ENCODE measurements at places on chromosomes 4 and X. TPM values are rescaled to one million over a fixed set of nuclear protein-coding genes. Genes with fewer than 3 reads are reported as not detected.

Gene GAGE12E
- total RNA-seq, result not detected

DNA sequence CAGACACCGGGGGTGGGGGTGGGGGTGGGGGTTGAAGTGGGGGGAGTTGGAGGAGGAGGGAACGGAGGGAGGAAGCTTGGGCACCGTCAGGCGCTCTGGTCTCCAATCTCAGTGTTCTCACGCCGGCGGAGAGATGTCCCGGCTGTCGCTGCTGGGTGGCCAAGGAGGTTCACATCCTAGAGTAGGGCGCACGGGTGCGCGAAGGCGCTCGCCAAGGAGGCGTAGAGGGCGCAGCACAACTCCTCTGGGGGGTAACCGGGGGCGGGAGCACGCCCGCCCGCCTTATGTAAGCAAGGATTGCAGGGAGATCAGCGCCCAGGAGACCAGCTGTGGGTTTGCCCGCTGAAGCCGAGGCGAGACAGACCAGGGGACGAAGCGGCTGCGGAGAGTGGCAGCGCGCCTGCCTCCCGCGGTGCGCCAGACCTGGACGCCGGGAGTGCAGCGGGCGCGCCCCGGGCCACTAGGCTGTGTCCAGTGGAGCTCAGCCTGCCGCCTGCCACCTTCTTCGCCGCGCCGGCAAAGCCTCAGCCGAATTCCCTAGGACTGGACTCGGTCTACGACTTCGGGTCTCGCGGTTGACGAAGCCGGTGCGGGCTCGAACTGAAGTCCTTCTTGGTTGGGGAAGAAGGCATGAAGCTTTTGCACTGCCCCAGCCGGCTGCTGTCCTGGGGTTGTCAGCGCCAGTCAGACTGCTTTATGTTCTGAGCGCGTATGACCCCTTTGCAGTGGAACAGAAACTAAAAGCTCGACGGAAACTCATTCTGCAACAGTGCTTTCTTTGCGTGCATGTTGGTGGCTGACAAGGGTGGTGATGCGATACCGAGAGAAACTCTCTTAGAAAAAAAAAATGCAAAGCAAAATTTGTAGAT, 707 bp upstream of the UNC5C start:
- peak overlapping the region; percentile 23 for H3K27ac ChIP-seq
- H3K4me1 ChIP-seq, result peaks cover 9% of the 10 kb centered on the region
- peak overlapping the region; percentile 68 for H3K4me3 ChIP-seq
- no peaks in the 10 kb centered on the region for H3K27me3 ChIP-seq

Gene ARFIP1
- 22.2 TPM for total RNA-seq

DNA sequence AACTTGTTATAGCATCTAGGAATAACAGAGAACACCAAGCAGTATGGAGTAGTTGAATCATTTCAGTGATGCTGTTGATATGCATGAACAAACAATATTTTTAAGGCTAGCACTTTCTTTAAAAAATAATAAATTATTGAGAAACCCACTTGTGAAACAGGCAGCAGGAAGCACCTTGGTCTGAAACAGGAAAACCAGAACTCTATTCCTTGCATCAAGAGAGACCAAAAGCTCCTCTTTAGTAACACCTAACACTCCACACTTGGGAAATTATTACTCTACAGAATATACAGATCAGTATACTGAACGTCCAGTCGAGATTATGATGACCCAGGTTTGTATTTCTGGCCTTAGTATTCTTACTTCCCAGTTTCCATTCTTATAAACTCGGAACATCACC, 129.0 kb downstream of the ARAP2 start:
- no peak overlapping the region for H3K27ac ChIP-seq
- H3K4me3 ChIP-seq, result no peak overlapping the region
- H3K27me3 ChIP-seq, result no peaks in the 10 kb centered on the region
- no peaks in the 10 kb centered on the region for H3K4me1 ChIP-seq
- DNase-seq, result no peak

Gene TCEAL5
- total RNA-seq, result not detected

- H3K36me3 ChIP-seq, result no peaks in the 10 kb centered on the region
- H3K4me1 ChIP-seq, result no peaks in the 10 kb centered on the region
- H3K27me3 ChIP-seq, result no peaks in the 10 kb centered on the region
- no peak overlapping the region for H3K4me3 ChIP-seq
- no peak overlapping the region for H3K27ac ChIP-seq
- no peak for DNase-seq
Observed at GRCh38 chr4:3407171-3407771, 34.5 kb upstream of the HGFAC start.

- peaks cover 2% of the 10 kb centered on the region for H3K36me3 ChIP-seq
- H3K4me3 ChIP-seq, result no peak overlapping the region
- DNase-seq, result no peak
- H3K27ac ChIP-seq, result no peak overlapping the region
- H3K27me3 ChIP-seq, result no peaks in the 10 kb centered on the region
Observed at GRCh38 chrX:11766487-11766886, 8.4 kb downstream of the MSL3 start.

GRCh38 chrX:135531813-135532212, 11.4 kb downstream of the INTS6L start:
- no peaks in the 10 kb centered on the region for H3K36me3 ChIP-seq
- H3K27me3 ChIP-seq, result no peaks in the 10 kb centered on the region
- no peak for DNase-seq
- H3K4me1 ChIP-seq, result no peaks in the 10 kb centered on the region
- no peak overlapping the region for H3K27ac ChIP-seq

DNA sequence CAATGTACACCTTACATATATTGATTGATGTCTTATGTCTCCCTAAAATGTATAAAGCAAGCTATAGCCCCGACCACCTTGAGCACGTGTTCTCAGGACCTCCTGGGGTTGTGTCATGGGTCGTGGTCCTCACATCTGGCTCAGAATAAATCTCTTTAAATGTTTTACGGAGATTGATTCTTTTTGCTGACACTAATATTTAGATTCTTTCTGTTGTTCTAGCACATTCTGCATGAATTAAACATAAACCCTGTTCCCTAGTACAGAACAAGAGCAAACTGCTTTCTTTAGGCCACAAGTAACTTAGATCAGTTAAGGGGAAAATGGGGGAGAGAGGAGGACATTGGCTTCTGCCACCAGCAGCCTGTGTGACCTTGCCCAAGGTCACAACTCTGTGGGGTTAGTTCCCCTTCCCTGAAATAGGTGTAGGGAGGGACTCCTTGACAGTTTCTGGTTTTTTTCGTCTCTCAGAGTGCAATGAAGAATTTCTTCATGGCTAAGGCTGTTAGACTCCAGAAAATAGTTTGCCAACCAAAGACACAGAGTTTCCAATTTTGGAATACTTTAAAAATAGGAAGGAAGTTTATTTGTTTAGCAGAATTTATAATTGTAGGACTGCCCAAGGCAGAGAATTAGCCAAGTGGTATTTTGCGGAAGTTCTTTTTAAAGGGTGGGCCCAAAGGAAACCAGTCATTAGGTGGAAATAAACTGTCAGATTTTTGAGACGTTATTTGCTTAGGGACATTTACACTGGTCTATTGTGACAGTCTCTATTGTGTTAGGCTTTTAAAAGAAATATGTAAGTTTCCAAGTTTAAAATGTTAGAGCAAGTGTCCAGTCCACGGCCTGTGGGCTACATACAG, 29.4 kb downstream of the PTTG2 start:
- DNase-seq, result no peak
- H3K36me3 ChIP-seq, result no peaks in the 10 kb centered on the region
- no peaks in the 10 kb centered on the region for H3K4me1 ChIP-seq

GRCh38 chrX:125405339-125405738, 85.7 kb downstream of the TEX13C start:
- H3K36me3 ChIP-seq, result no peaks in the 10 kb centered on the region
- H3K27ac ChIP-seq, result no peak overlapping the region
- H3K4me1 ChIP-seq, result no peaks in the 10 kb centered on the region
- no peak overlapping the region for H3K4me3 ChIP-seq
- DNase-seq, result no peak
- no peaks in the 10 kb centered on the region for H3K27me3 ChIP-seq

DNA sequence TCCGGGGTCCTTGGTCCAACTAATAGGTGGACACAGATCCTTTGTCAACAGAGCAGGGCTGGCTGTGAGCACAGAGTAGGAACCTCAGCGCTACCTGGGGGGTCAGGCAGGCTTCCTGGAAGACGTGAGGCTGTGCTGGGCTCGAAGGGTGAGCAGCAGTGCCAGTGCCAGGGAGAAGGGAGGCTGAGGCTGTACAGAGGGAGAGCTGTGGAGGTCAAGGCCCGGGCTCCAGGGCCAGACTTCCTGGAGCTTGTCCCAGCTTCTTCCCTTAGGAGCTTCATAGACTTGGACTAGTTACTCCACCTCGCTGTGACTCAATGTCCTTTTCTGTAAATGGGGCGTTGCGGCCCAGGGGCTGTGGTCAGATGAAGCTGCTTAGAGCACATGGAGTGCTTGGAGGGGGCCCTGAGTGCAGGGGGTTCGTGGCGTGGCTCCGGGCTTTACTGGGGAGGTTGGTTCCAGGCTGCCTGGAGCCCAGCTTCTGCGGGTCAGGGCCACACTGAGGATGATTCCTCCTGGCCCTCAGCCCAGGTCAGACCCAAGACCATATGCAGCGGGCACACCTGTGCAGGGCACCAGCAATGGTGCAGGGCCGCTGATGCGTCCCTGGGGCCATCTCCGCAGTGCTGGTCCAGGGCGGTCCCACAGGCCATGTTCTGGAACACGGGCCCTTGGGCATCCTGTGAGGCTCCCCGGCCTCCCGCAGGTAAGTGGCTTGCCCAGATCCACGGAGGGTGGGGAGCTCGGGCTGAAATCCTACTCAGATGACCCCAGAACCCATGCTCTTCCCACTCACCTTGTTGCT, 98.1 kb downstream of the DCTD start:
- no peaks in the 10 kb centered on the region for H3K4me1 ChIP-seq
- H3K36me3 ChIP-seq, result no peaks in the 10 kb centered on the region
- H3K27ac ChIP-seq, result no peak overlapping the region
- no peak overlapping the region for H3K4me3 ChIP-seq
- no peaks in the 10 kb centered on the region for H3K27me3 ChIP-seq
- DNase-seq, result no peak

Gene MMAA
- total RNA-seq, result 2.2 TPM

DNA sequence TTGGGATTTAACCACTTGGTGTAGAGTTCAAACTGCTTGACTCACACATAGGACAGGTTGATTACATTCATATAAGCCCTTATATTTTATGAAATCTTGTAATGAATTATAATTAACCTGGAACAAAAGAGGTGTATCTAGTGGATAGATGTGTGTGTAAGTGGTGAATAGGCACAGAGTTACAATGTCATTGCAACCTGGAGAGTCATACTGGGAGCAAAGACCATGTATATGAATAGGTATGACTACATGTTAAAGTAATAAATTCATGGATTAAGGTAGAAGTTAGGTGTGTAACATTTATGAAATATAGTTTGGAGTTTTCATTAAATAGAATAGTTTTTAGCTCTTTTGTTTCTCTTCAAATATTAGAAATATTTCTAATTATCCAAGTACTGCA, 26.1 kb downstream of the RAP1GDS1 start:
- H3K4me3 ChIP-seq, result no peak overlapping the region
- no peak for DNase-seq
- no peaks in the 10 kb centered on the region for H3K27me3 ChIP-seq
- H3K27ac ChIP-seq, result no peak overlapping the region
- H3K4me1 ChIP-seq, result no peaks in the 10 kb centered on the region

- H3K27me3 ChIP-seq, result no peaks in the 10 kb centered on the region
- H3K36me3 ChIP-seq, result no peaks in the 10 kb centered on the region
- H3K4me3 ChIP-seq, result no peak overlapping the region
Observed at GRCh38 chr4:93373893-93374860, 454.4 kb upstream of the ATOH1 start.

- H3K4me3 ChIP-seq, result no peak overlapping the region
- DNase-seq, result no peak
- H3K27me3 ChIP-seq, result no peaks in the 10 kb centered on the region
- H3K4me1 ChIP-seq, result no peaks in the 10 kb centered on the region
- H3K27ac ChIP-seq, result no peak overlapping the region
- H3K36me3 ChIP-seq, result no peaks in the 10 kb centered on the region
Observed at GRCh38 chr4:38993683-38994082, 38.5 kb downstream of the TMEM156 start.

Gene DBET
- not detected for total RNA-seq

DNA sequence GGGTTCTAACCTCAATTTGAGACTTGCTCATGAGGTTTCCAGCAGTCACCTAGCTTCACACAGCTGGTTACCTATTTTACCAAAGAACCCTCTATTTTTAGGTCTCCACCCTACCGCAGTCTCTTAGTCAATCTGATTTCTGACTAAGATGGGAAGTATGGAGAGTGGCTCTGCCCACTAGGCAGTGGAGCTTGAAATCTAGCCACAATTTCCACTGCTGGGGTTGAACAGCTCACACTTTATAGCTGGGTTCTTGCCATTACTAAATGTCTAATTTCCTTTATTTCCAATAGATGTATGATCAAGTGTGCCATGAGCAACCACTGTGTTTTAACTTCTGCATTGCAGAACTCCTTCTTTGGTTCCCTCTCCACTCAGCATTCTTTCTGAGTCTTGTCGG, 43.1 kb downstream of the GASK1B start:
- no peaks in the 10 kb centered on the region for H3K27me3 ChIP-seq
- H3K27ac ChIP-seq, result no peak overlapping the region
- H3K4me1 ChIP-seq, result no peaks in the 10 kb centered on the region
- H3K4me3 ChIP-seq, result no peak overlapping the region
- no peak for DNase-seq
- no peaks in the 10 kb centered on the region for H3K36me3 ChIP-seq

Gene DDX53
- total RNA-seq, result not detected

Gene KLHL4
- total RNA-seq, result 27.6 TPM

Gene REELD1
- not detected for total RNA-seq

Gene FUNDC2
- total RNA-seq, result 68.8 TPM

GRCh38 chrX:46333550-46333949, 211.7 kb downstream of the ZNF674 start:
- no peak overlapping the region for H3K4me3 ChIP-seq
- H3K4me1 ChIP-seq, result no peaks in the 10 kb centered on the region
- no peak for DNase-seq
- H3K36me3 ChIP-seq, result no peaks in the 10 kb centered on the region

DNA sequence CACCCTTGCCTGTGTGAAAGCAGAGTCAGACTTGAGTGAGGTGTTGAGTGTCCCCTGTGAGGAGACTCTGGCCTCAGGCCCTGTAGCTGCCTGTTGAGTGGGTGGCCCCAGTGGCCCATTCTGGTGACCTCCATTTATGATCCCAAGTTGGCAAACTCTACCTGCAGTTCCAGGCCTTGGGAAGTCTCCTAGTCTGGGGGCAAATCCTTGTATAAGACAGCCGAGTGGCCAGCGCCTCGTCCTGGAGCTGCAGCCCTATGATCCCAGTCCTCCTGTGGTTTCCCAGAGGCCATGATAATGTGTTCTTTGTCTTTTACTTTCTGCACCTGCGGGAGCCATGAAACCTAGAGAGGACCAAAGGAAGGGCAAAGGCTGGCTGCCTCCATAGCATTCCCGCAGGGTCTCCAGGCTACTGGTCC, 58.7 kb downstream of the NBDY start:
- no peak for DNase-seq
- no peaks in the 10 kb centered on the region for H3K36me3 ChIP-seq
- no peaks in the 10 kb centered on the region for H3K4me1 ChIP-seq
- no peak overlapping the region for H3K4me3 ChIP-seq
- no peak overlapping the region for H3K27ac ChIP-seq

DNA sequence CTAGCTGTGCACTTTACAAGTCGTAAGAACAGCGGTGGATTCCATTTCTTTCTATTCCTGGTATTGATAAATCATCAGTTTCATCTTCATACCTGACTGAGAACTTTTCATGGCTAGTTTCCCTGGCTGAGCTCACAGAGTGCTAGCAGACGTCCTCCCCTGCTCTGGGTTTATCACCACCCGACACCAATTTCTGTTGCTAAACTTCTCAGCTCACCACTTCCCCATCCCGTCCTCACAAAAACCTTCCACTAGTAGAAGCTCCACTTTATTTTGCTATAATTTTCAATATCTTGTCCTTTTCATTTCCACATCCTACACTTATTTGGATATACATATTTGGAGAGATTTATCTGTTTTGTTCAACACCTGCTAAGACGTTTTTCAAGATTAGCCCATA, 869.4 kb upstream of the FRG1 start:
- H3K27ac ChIP-seq, result no peak overlapping the region
- H3K4me1 ChIP-seq, result no peaks in the 10 kb centered on the region
- DNase-seq, result no peak
- H3K27me3 ChIP-seq, result no peaks in the 10 kb centered on the region
- H3K36me3 ChIP-seq, result no peaks in the 10 kb centered on the region
- no peak overlapping the region for H3K4me3 ChIP-seq
